ENCODE measurements at places on chromosomes 5 and 9.

GRCh38 chr5:163757344-163757743 is 251.9 kb downstream of the MAT2B start:
- peak; percentile 91 for DNase-seq

DNA sequence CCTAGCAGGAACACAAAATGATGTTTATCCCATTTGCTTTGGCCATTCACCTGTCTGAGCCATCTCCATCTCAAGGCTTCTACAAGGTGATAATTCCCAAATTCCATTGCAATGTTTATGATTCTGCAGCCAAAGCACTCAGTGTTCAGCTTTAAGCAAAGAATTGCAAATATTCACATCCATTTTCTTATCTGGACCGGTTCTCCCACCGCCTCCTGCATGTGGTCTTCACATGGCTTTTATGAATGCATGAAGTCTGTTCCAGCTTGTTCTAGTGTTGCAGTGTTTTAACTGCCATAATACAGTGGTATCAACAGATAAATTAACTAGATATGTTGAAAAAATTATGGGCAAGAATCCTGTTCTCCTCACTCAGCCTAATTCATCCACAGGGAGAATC is 443.0 kb upstream of the KLF4 start:
- DNase-seq = peak; percentile 10

GRCh38 chr5:41312478-41313060 is 99.2 kb upstream of the C6 start:
- no peak for DNase-seq

DNA sequence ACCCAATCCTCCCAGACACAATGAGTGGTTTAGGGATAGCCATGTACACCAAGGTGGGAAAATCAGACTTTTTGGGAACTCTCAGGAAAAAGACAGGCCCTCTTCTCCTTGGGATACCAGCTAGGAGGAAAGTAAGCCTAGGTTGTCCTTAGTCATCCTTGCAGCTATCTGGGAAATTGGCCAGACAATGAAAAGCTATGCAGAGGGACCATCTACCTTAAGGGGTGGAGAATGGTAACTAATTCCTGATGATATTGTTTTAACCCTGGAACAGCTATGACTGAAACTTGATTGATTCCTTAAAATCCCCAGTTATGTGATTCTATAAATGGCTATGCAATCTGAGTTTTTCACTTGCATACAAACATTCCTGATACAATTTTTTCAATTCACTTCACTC is 88.9 kb upstream of the BNC2 start:
- DNase-seq = peak; percentile 5

DNA sequence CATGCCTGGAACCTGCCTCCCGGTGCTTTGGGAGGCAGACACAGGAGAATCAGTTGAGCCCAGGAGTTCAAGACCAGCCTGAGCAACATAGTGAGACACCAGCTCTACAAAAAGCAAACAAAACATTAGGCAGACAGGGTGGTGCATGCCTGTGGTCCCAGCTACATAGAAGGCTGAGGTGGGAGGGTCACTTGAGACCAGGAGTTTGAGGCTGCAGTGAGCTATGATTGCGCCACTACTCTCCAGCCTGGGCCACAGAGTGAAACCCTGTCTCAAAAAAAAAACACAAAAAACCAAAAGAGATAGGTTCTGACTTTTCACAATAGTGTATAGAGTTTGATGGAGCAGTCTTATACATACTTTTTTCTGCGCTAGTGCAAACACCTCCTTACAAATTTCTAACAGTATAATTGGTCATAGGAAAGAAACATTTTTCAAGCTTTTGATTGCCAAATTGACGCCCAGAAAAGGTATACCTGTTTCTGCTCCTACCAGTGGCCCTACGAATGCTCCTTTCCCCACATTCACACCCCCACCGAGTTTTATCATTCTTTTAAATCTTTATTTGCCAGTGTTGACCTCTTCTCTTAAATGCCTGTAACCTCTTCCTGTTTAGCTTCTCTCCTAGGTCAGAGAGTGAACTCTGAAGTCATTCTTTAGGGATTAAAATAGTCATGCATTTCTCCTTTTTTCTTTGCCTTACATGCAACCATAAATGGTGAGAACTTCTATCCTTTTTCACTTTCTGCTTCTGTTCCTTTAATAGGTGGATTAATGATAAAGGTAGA is 7.5 kb downstream of the DOCK8 start:
- DNase-seq = no peak

DNA sequence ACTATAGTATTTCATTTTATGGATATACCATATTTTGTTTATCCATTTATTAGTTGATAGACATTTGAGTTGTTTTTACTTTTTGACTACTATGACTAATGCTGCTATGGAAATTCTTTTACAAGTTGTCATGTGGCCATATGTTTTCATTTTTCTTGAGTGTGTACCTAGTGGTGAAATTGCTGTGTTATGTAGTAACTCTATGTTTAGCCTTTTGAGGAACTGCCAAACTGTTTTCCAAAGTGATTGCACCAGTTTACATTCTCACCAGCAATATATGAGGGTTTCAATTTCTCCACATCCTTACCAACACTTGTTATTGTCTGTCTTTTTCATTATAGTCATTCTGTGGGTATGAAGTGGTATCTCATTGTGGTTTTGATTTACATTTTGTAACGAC is 75.4 kb downstream of the GRIA1 start:
- peak; percentile 95 for DNase-seq

DNA sequence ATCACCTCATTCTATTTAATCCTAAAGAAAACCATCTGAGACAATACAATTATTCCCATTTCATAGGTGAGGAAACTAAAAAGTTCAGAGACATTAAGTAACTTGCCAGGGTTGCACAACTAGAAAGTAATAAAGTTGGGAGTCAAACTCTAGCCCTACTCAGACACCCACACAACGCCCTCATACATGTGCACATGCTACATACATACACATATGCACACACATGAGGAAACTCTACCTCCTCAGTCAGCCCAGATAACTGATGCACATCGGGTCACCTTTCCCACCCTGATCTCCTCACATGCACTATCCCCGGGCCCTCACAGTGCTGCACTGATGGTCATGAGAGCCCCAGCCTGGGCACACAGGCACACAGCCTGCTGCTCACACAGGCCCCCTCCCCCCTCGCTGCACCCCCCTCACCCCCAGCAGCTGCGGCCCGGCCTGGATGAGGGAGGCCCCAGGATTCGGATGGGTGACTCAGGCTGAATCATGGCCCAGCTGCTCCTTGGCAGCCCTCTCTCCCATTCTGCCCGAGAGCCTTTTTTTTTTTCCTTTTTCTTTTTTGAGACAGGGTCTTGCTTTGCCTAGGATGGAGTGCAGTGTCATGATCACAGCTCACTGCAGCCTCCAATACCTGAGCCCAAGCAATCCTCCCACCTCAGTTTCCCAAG is 5.0 kb upstream of the GPRIN1 start:
- peak; percentile 76 for DNase-seq

GRCh38 chr5:29230591-29230990 is 1962.9 kb upstream of the CDH6 start:
- DNase-seq = no peak

DNA sequence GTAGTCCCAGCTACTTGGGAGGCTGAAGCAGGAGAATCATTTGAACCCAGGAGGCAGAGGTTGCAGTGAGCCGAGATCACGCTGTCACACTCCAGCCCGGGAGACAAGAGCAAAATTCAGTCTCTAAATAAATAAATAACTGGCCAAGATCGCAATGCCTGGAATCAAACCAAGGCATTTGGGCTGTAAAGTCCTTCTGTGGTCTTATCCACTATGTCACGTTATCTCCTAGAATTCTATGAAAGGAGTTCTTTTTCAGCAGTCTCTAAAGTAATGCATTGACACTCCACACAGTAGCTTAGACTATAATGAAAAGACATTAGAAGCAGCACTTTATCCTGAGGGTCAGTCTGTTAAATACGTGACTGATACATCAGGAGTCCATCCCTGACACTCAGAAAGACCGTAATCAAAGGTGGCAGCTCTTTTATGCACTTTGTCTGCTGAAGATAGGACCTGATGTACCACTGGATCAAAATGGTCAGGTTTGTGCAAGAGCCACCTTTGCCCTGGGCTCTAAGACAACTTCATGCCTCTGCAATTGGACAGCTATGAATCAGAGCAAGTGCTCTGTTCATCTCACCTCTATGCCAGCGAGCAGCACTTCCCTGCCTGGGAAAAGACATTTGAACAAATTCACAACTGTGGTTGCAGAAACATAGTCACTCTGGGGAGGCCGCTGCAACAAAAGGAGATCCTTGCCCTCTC is 31.7 kb upstream of the GNA14 start:
- DNase-seq = no peak

DNA sequence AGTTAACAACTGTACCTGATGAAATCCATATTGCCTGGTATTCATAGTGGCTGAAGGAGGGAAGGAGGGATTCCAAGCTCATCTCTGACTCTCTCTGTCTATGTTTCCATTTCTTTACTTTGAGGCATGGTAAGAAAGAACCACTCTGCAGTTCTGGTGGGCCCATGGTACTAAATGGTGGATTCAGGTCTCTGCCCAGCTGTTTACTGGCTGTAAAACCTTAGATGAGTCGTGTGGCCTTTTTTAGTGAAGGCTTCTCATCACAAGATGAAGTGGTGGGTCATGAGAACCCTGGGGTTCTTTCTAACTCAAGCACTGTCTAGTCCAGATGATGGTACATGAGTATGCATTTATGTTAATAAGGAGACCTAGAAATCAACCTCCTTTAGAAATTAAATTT is 49.7 kb downstream of the ZNF366 start:
- no peak for DNase-seq

- no peak for DNase-seq
Observed at GRCh38 chr9:131525643-131526565, 5.2 kb downstream of the UCK1 start.

DNA sequence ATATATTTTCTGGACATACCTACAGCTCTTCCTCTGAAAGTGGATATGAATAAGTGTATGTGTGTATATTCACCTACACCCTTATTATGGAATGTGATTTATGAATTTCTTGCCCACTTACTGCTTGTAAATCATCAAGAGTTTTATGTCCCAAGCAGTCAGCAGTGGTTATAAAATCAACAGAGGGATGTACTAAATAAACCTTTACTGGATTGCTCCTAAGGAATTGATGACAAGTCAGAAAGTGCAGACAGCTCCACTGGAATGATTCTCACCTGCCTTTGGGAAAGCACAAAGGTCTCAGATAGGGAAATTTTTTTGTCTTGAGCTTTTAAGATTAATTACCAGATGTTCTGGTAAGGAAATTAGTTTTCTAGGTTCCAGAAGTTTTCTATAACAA is 9.3 kb downstream of the TMEM174 start:
- no peak for DNase-seq

- DNase-seq = no peak
Observed at GRCh38 chr5:112245656-112246055, 173.4 kb downstream of the EPB41L4A start.

- DNase-seq = no peak
Observed at GRCh38 chr5:138275379-138275782, 960 bp upstream of the GFRA3 start.

GRCh38 chr5:168822745-168823281 is 243.6 kb upstream of the PANK3 start:
- DNase-seq = no peak

- DNase-seq = no peak
Observed at GRCh38 chr9:91176426-91176825, 185.3 kb downstream of the AUH start.

- DNase-seq = peak; percentile 80
Observed at GRCh38 chr9:108565651-108566378, 290.0 kb downstream of the ACTL7B start.

- no peak for DNase-seq
Observed at GRCh38 chr9:113231701-113232100, 10.4 kb downstream of the SLC31A1 start.

DNA sequence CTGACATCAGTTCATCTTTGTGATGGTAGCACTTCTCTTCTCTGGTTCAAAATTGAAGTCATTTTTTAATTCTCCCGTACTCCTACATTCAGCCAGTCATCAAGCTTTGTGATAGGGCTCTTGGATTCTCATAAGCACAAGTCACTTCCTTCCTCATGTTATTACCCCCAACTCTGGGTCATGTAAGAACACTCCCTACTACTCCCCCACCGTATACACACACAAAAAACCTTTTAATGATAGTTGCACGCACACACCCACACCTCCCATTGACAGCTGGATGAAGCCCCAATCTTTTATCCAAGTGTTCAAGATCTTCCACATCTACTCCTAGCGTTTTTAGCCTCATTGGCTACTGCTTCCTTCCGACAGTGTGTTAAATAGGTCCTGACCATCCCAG is 16.8 kb downstream of the KDM3B start:
- DNase-seq = no peak

DNA sequence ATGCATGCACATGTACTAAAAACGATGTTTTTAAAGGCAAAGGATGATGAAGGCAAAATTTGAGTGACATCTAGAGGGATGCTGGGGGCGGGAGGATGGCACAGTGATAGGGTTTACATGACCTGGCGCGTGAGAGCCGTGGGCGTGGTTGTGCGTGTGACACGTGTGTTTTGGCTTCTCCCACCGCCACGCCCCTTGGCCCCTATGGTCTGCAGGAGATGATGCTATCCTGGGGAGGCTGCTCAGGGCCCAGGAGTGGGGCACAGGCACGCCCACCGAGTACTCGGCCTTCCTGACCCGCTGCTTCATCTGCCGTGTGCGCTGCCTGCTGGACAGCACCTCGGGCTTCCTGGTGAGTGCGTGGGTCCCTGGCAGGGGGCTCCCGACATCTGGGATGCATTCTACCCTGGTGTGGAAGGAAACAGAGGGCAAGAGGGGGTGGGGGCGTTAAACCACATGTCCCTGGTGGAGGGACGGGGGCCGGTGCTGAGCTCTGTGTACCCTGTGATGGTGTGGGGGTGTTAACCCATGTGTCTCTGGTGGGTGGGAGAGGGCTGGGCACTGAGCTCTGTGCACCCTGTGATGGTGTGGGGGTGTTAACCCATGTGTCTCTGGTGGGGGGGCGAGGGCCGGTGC is 19.2 kb upstream of the EXOC3 start:
- DNase-seq = no peak

- no peak for DNase-seq
Observed at GRCh38 chr9:38133595-38133994, 64.6 kb upstream of the SHB start.

DNA sequence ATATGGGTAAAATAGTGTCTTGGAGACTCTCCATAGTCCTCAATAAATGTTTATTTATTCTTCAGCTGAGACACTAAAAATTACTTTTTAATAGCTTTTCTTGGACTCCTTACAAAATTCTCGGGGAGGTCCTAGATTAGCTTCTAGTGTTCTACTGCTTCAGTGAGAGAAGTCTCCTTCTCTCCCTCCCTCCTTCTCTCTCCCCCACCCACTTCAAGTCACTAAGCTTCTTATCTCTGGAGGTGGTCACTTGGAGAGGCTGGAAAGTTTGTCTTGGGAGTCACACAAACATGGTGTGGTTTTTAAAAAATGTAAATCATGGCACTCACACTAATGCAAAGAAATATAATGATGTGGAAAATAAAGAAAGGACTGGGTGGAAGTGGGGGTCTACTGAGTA is 64.1 kb downstream of the SEMA6A start:
- no peak for DNase-seq

DNA sequence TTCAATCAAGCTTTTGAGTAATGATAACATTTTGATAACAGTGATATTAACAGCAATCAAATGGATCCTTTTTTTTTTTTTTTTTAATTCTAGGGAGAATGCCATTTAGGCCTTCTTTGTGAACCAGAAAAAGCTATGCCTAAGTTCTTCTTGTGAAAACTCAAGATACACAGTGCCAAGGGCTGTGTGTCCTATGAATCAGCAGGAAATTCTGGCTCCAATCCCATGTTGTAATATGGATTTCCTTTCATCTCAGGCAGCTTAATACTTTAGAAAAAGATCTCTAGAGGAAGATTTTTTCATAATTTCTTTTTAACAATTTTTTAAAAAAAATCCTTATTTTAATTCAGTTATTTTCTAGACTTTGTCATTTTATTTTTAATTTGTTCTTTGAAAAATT is 96.1 kb downstream of the NUDT12 start:
- peak; percentile 86 for DNase-seq

- no peak for DNase-seq
Observed at GRCh38 chr5:129465776-129466344, 5.8 kb downstream of the ADAMTS19 start.
